Suppressor macrophage treated with lipopolysaccharide for 4 hours (primary cell): ENCODE measurements at places on chromosomes 3 and 15.

GRCh38 chr15:100111125-100112060 lies 230.4 kb downstream of the ADAMTS17 start:
- no peak for DNase-seq

- peak; percentile 40 for DNase-seq
These were observed 398.3 kb downstream of the MFSD1 start for GRCh38 chr3:159200176-159200575.

DNA sequence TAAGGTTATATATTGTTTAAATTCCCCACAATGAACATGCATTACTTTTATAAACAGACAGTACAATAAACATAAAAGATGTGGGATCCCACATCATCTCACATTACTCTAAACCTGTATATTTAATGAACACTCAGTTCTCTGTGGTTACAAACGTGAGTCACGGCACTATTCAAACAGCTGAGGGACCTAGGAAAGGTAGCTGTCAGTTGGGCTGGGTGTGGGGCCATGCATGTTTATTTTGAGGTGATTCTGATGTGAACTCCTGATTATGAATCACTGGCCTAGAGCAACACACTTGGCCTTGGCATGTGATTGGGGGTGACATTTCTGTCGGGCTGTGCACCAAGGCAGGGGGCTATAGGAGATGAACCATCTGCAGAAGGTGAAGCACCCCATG lies 147.6 kb upstream of the HACD2 start:
- no peak for DNase-seq

DNA sequence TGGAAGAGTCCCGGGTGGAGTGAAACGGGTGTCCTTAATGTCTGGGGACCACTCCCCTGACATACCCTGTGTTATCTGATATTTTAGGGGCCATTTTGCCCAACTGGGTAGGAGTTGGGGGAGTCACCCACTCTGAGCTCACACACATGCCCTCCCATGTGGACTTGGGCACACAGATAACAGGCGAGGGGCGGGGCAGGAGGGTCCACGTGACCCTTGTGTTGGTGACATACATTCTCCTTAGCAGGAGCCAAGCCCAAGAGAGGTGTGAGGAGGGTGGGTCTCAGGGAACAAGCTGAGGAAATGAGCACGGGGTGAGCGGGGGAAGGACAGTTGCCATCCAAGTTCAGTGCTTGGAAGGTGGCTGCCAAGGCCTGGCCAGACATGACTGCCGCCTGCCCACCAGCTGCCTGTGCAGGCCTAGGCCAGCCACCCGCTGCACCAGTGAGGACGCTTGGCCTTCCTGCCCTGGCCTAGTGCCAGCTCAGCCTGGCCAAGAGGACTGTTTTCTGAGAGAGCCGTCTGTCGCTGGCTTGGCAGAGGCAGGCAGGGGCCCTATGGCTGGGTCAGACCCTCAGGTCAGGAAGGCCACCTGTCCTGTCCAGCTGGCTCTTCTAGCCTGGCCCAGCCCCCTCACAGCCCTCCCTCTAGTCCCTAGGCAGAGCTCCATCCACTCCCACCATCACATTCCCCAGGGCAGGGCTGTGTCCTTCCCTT lies 31.3 kb upstream of the TMEM115 start:
- DNase-seq = no peak

DNA sequence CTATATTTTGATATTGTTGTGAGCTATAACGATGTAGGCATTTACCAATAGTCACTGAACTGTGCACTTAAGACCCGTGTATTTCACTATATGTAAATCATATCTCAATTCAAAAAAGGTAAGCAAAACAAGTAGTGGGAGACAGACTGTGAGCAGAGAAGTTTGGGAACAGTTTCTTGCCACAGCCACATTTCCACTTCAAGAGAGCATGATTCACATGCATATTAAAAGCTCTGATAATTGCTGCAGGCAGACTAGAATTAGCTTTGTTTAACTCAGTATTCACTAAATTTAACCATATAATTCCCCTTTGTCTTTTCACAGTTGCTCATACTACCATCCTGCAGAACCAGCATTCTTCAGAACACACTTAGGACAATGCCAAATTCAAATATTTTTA lies 168.4 kb upstream of the ZNF385D start:
- no peak for DNase-seq

- no peak for DNase-seq
These were observed 218.9 kb upstream of the DPH6 start for GRCh38 chr15:35764661-35765519.

DNA sequence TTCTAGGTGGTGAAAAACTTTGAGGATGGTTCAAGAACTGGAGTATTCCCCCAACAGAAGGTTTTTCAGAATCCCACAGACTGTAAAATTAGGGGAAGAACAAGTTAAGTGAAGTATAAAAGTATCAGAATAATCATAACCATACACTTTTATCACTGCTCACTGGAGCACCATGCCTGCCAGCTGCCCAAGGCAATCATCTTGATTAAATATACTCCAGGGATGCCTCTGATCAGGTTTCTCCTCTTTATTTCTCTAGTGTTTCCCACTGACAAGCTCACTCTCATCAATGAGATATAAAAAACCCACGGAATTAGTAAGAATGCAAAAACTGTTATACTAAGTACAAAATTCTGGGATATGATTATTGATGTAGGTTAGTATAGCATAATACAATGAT lies 108.0 kb downstream of the STAG1 start:
- no peak for DNase-seq

DNA sequence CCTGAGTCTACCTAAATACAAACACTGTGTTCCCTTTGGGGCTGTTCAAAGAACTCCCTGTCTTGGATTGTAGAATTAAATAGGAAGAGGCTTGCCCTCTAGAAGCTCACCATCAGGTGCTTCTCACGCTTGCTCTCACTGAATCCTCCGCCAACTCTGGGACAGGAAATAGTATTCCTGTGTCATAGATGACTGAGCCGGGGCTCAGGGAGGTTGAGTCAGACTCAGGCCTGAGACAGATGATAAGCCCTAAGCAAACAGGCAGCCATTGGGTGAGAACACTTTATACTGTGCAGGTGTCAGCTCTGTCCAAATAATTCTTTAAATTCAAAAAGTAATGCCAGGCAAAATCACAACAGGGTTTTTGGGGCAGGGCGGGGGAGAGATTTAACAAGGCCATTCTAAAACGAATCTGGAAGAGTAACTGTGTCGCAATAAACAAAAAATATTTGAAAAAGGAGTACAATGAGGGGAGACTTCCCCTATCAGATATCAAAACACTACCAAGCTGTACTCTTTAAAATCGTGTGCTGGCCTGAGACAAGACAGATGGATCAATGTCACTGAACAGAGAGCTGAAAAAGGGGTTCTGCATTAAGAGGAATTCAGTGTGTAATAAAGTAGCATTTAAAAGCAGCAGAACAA lies 59.0 kb downstream of the EPHB3 start:
- peak; percentile 40 for DNase-seq

DNA sequence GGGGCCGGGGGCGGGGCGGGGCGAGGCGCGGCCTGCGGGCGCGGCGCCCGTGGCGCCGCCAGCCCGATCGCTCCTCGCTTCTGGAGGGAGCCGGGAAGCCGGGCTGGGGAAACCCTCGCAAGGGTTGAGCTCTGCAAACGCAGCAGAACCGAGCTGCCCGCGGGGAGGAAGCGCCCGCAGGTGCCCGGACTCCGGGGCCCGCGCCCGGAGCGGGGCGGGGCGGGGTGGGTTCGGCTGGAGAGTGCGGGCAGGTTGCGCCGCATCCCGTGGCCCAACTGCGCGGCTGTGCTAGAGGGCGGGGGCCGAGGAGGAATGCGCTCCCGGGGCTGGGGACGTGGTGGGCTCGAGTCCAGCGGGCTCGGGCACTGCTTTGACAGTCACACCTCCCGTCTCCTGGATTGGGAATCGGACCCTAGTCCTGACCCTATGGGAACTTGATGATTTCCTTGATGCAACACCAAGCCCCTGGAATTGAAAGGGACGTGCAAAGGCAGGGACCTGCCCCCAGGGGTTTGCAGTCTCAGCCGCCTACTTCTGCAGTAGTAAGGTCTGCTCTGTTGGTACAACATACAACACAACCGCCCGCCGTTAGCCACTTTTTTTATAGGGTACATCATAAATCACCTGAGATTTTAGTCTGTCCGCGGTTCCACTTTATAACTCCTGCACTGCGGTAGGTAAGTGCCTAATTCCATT lies 34.3 kb downstream of the ZBTB38 start:
- DNase-seq = peak; percentile 46

- DNase-seq = no peak
These were observed 41.4 kb upstream of the USP3 start for GRCh38 chr15:63463036-63463435.

DNA sequence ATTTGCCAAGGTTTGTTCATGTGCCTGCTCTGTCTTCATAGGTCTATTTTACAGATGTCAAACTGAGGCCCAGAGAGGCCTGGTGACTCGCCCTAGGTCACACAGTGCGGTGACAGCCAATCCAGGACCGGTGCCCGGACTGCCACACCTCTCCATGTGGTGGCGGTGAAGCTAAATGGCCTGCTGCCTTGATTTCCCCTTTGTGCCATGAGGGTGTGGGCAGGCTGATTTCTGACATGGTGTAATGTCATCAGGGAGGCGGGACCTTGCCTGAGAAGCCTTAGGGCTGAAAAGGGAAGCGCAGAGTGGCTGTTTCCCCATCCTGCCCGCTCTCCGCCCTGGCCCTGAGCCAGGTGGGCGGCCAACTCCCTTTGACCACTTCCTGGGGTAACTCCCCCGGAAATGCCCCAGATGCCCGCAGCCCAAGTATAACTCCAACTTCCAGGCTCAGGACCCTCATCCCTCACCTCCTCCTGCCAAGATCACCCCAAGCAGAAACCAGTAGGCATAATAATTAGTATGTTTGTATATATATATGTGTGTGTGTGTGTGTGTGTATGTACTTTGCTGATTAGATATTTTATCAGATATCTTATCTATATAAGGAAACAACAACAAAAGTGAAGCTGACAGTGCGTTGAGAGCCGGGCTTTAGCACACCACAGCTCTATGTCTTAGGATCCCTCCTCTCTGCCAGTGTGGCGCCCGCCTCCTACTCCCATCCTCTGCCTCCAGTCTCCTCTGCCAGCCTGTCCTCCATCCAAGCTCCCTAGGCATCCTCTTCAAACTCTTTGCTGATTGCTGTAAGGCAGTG lies 63.9 kb downstream of the IQSEC1 start:
- peak; percentile 98 for DNase-seq

GRCh38 chr15:27017168-27017809 lies 46.3 kb downstream of the GABRG3 start:
- peak; percentile 62 for DNase-seq

GRCh38 chr3:36257158-36257852 lies 123.0 kb upstream of the STAC start:
- DNase-seq = no peak

- DNase-seq = no peak
These were observed 21.4 kb upstream of the CSPG4 start for GRCh38 chr15:75733761-75734651.

- no peak for DNase-seq
These were observed 102.4 kb upstream of the UBE3A start for GRCh38 chr15:25541228-25541627.

DNA sequence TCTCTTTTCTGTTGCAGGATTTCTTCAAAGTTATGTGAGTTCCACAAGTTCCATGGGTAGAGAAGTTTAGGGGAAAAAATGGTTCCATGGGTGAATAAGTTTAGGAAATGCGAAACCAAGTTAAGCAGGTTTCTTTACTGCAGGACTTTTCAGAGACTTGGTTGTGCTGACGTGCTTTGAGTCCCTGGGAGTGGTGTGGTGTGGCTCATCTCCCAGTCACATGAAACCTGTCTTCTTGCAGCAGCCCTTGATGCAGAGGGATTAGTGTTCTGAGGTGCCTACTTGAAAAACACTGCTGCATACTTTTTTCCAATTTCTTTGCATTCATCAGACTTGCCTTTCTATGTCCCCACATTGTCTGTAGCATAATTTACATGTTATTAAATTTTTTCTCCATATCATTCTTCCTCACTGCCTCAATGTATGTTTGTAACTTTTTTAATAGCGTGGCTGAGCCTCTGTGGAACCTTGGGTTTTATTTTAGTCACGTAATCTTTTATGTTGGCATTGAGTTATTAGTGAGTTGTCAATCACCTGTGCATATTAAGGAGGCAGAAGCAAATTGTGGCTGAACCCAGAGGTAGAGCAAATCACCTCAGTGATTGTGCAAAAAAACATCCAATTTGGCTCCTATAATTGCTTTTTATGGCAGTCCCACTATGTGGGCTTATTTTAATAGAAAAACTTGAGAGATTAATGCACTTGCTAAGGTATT lies 115.6 kb downstream of the CACNA2D3 start:
- no peak for DNase-seq

DNA sequence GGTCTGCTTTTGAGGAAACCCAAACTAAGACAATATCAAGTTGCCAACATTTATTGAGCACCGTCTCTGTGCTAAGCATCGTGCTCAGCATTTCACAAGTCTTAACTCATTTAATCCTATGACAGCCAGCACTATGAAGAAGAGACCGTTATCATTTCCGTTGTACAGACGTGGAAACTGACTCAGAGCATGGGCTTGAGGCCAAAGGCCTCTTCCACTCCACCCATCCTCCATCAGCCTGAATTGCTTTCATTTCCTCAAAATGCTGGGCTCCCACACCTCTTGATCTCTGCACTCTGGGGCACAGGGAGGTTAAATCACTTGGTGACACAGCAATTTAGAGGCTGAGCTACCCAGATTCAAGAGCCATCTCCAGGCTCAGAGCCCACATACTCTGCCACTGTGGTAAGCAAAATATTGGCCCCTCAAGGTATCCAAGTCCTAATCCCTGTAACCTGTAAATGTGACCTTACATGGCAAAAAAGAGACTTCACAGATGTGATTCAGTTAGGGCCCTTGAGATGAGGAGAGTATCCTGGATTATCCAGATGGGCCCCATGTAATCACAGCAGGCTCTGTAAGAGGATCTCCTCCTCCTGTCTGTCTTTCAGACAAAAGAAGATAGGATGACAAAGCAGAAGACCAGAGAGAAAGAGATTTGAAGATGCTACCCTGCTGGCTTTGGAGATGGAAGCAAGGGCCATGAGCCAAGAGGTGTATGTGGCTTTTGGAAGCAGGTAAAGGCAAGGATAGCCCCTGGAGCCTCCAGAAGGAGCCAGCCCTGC lies 24.3 kb upstream of the FLNB start:
- peak; percentile 97 for DNase-seq

DNA sequence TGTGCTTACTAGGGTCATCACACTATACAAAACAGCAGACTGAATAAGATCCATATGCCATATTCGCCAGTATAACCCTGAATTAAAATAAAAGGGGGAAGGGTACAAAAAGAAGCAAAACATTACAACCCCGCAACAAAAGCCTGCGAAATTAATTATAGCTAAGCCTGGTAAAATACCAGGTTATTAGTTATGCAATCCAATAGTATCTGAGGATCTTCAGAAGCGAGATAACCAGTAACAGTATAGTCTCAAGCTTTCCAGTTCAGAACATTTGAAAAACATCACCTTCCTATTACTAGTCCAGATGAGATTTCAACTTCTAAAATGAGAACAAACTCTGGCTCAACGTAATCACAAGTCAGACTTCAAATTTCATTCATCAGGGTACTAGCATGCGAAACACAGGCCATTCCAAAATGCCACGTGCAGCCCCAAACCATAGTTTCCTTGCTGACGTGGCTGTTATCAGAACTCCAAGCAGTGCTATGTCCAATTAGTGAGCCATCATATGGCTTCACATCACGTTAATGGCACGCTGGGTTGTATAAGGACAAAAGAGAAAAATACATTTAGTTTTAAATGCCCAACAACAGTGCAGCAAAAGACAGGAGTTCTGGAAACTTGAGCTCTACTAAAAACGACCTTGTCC lies 1.1 kb downstream of the SSR3 start:
- peak; percentile 55 for DNase-seq

GRCh38 chr3:36837089-36837488 lies 72.7 kb upstream of the DCLK3 start:
- DNase-seq = no peak
